Activated CD4-positive, CD25-positive, alpha-beta regulatory T cell treated with anti-CD3 and anti-CD28 coated beads, Interleukin-2, amount 50 U/mL, for 24 hours (primary cell): ENCODE measurements at places on chromosomes 7 and 10.
A peak's percentile ranks its signal among the peaks of the same experiment; 100 is the strongest.

DNA sequence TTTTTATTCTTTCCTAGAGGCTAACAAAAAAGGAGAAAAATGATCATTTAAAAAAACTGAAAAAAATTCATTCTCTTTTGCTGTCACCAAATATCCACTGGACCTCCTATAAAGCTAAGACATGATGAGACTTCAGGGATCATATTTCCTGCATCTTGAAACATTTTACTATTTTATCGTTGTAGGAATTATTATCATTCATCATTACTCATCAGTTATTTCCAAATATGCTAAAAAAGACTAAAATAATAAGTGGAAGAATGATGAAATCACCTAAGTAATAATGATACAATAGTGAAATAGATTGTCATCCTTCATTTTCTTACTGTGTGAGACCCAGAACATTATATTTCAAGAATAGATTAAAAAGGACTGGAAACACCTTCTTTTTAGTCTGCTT, 28.3 kb downstream of the TAF3 start:
- ATAC-seq, result no peak

GRCh38 chr7:48087349-48087748, 1.7 kb upstream of the UPP1 start:
- ATAC-seq, result no peak

GRCh38 chr7:143451122-143451521, 7.9 kb downstream of the TAS2R60 start:
- ATAC-seq, result no peak

GRCh38 chr10:31607481-31607880, 288.5 kb downstream of the ZEB1 start:
- ATAC-seq, result no peak

DNA sequence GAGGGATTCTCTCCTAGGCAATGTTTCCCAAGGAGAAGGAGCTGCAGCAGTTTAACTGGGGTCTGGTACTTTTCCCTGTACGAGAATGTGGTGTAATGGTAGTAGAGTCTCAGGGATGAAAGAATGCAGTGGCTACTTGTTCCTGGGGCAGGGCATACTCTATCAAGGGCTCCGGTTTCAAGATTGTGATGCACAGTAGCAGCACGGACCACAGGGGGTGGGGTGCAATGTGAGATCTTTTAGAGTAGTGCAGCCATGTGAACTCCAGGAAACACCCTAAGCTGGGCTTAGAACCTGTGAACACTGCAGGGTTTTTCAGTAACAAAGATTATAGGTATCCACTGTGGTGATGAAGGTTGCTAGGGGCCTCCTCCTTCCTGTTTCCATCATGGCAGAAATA, 903.9 kb downstream of the NRG3 start:
- ATAC-seq, result no peak

GRCh38 chr10:50392966-50393718, 141.8 kb upstream of the ASAH2 start:
- ATAC-seq, result no peak

GRCh38 chr7:74010407-74010806, 17.6 kb upstream of the ELN start:
- no peak for ATAC-seq

- no peak for ATAC-seq
Measured at GRCh38 chr7:104267701-104268368, 60.0 kb upstream of the ORC5 start.

DNA sequence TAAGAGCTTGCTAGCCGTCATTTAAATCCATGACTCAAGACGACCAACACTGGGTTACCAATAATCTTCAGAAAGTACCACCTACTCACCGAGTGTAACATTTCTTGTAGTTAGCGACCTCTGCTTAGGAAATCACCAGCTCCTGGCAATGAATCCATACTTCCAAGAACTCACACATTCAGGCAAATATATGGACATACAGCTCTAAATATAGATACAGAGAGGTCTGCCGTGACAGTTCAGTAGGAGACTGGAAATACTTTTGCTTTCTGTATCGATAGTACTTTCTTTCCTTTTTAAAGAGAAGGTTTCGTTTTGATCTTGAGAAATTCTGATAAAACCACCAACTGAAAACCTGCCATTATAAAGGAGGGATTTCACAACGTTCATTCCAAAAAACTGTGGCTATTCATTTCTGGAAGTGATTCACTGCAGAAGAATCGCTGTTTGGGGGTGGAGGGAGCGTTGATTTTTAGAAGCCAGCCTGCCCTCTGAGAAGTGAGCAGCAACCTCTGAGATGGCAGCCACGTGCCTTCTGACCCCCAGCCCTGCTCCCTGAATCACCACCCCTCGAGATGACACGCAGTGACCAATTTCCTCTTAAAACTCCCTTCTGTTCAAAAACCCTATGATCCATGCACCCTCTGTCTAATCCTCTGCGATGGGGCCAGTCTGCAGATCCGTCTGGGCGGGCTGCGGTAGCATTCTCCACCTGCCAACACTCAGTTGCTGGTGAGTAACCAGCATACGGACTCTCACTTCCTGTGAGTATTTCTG, 179.0 kb upstream of the KLF14 start:
- ATAC-seq, result peak; percentile 70

DNA sequence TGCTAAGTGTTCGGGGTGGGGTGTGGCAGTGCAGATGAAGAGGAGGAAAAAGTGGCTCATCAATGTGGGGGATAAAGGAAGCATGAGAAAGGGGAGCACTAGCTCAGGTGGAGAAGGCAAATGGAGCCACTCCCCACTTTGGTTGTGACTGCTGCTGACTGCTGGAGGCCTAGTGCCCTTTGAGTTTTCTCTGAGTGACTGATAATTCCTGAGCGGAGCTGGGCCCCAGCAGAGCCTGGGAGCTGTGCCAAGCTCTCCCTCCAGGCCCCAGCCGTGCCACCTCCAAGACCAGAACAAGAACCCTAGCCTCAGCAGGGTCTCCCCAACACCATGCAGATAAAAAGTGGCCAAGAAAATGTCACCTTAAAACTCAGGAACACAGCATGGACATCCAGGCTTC, 9.7 kb upstream of the RASSF4 start:
- ATAC-seq, result no peak

- ATAC-seq, result peak; percentile 62
Measured at GRCh38 chr7:87220026-87220733, 648 bp upstream of the TMEM243 start.

GRCh38 chr7:70408477-70408876, 723.5 kb upstream of the GALNT17 start:
- no peak for ATAC-seq

GRCh38 chr10:16184906-16185305, 251.9 kb upstream of the PTER start:
- no peak for ATAC-seq

DNA sequence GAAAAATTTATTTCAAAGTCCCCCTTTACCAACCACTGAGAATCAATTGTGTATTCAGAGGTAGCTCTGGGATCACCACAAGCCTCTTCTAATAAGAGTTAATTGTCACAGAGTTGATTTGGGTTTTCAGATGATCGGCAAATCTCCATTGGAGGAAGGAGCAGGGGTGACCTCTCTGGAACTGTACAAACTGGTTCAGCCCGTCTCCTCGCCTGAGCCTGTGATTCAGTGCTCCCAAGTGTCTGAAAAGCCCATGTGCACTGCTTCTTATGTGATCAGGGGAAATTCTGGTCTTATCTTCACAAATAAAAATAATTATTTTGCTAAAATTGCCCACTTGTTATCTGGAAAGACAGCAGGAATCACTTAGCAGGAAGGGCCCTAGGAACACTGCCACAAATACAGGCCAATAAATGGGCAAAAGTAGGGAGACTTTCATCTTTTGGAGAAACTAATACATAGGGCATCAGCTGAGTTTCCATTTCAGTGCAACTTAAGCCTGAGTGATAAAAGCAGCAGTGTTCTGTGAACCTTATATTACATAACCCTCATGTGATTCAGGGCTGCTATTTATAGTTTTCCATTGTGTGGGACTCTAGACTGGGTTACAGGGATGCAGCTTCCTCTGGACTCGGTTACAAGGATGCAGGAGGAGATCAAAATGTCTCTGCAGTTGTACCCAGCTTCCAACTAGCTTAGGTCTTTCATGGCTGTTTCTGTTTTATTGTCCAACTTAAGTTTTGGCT, 32.3 kb downstream of the CDK1 start:
- ATAC-seq, result no peak

- no peak for ATAC-seq
Measured at GRCh38 chr7:142689439-142690120, 59.7 kb upstream of the PRSS1 start.

- ATAC-seq, result no peak
Measured at GRCh38 chr7:99531354-99531765, 20.6 kb downstream of the FAM200A start.

GRCh38 chr10:69710008-69710888, 80.2 kb downstream of the FAM241B start:
- ATAC-seq, result no peak

- no peak for ATAC-seq
Measured at GRCh38 chr10:59622320-59623132, 87.1 kb downstream of the SLC16A9 start.

DNA sequence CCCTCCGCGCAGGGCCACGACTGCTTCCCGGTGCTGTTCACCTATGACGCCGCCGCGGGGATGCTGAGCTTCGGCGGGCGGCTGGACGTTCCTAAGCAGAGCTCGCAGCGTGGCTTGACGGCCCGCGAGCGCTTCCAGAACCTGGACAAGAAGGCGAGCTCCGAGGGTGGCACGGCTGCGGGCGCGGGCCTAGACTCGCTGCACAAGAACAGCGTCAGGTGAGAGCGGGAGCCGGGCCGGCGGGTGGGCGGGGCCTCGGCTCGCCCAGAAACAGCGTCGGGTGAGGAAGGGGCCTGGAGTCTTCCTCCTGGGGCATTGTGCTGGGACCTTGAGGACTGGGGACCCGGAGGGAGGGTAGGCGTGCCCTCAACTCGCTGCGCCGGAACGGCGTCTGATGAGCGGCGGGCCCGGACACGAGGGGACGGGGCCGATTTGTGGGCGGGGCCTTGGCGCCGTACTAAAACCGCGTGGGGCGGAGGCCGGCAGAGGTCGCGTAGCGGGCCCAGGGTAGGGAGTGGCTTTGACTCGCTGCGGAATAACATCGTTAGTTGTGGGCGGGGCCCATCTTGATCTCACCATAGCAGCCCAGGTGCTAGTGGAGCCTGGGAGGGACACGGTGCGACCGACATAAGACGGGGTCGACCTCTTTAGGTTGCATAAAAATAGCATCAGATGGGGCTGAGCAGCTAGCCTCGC, 15.6 kb downstream of the PDAP1 start:
- peak; percentile 96 for ATAC-seq

DNA sequence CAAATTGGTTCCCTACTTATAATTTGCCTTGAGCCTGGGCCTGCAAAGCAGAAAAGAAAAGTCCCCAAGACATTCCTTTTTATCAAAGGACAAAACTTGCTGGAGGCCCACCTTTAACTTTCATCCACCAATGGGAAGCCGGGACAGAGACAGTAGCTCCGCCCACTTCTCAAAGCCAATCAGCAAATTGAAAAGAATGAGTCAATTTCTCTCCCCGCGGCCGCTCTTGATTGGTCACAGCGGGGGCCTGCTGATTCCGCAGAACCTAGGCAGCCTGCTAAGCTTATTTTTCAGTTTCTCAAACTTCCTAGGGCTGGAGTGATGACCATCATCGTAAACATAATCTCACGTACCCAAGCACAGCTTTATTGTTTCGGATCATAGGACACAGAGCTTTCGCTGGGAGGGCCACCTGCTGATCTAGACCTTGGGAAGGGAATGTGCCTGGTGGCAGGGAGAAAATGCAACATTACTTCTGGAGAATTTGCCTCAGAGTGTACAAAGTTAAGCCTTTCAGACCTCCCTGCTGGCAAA, at the start of gene SLC13A4:
SLC13A4 (minus strand) TSS at position 51 of the 534 bp plus-strand sequence. CDS start 690 bp downstream, outside the sequence.
- no peak for ATAC-seq

DNA sequence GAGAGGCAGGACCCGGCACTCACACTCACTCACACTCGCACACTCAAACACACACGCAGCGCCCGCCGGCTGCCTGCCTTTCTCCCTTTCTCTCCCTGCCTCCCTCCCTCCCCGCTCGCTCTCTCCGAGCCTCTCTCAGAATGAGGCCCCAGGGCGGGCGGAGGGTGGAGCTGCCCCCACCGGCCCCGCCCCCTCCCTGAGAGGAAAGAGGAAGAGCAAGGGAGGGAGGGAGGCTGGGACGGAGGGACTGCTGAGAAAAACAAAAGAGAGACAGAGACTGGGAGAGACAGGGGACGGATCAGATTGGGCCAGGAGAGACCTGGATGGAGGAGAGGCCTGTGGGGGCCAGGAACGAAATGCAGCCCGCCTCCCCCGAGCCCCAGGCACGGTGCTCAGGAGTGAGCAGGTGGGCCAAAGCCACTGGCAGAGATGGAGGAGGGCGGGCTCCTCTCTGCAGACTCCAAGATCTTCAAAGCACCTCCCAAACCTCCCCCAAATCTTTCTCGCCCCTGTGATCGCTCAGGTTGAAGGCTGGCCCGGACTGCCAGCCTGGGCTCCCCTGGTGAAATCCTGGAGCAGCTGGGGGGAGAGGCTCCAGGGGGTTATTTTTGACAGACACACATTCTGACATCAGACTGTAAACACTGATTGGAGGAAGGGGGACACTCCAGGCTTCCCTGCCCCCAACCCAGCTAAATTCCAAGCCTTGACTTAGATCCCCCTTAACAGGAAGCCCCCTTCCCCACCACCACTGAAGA, 5.1 kb downstream of the LDB1 start:
- ATAC-seq, result peak; percentile 74

DNA sequence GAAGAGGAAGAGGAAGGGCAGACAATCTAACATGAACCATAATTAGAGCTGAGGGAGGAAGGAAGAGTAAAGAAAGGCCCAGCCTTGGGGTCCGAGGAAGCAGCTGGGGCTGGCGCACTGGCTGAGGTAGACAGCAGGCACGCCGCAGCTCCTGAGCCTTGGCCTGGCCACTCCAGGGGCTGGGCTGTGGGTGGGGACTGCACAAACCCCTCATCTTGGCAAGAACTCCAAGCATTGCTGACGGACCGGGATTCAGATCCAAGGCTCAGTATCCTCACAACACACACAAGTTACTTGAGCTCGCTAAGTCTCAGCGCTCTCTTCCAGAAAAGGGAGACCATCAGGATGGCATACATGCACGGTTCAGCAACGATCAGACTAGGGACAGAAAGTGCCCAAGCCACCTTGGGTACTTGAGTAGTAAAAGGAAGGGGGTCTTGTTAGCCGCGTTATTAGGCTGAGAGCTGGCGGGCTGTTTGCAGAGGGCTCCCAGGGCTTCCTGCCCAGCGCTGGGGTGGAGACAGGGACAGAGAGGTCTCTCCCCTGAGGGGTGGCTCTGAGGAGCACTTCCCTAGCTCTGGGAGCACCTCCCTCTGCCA, 4.5 kb downstream of the TNS3 start:
- no peak for ATAC-seq

- ATAC-seq, result no peak
Measured at GRCh38 chr7:152106990-152107389, 81.5 kb downstream of the GALNT11 start.

GRCh38 chr7:32879460-32879859, 12.1 kb downstream of the KBTBD2 start:
- peak; percentile 76 for ATAC-seq

DNA sequence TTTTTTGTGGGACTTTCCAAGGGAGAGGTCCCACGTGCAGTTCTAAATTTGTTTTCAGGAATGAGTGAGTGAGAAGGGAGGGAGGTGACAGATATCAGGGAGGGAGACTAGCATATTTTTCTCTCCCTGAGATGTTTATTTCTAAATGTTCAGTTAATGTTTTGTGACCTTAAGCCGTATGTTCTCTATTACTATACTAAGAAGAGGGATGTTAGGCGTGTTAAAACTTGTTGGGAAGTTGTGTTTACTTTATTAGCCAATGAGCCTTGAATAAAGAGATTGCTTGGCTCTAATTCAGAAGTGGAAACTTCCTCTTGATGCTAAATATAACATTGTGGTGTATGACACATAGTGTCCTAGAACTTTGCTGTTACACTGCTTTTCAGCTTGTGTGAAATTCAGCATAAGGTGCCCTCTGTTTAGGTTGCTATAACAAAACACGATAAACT, 37.3 kb downstream of the DNAH11 start:
- peak; percentile 33 for ATAC-seq

GRCh38 chr10:128837478-128837877, 629.6 kb upstream of the MGMT start:
- no peak for ATAC-seq
